Diencephalon (tissue), 1 donor: ENCODE measurements at places on chromosomes 7 and 10. TPM values are rescaled to one million over a fixed set of nuclear protein-coding genes. Genes with fewer than 3 reads are reported as not detected.

Gene SFTPA1
- total RNA-seq: not detected

Gene RAMP3
- 6.2 TPM for total RNA-seq

Gene HHEX
- total RNA-seq: 2.8 TPM

Gene SPDYE8
- 0.46 TPM for total RNA-seq

Gene ABCC2
- total RNA-seq: 1.6 TPM

Gene ZSCAN25
- total RNA-seq: 14.8 TPM

Gene EPO
- not detected for total RNA-seq

Gene AGK
- 53.7 TPM for total RNA-seq
